ENCODE measurements at places on chromosomes 3 and 15. TPM values are rescaled to one million over a fixed set of nuclear protein-coding genes. Genes with fewer than 3 reads are reported as not detected.

GPR27 gene
- total RNA-seq = 3.2 TPM

SLC15A2 gene
- 1.9 TPM for total RNA-seq

C3orf85 gene
- total RNA-seq = not detected

FES gene
- 28.6 TPM for total RNA-seq

FHIT gene
- 36.3 TPM for total RNA-seq

IQCF5 gene
- not detected for total RNA-seq

UNC13C gene
- 0.14 TPM for total RNA-seq

DCBLD2 gene
- 40.0 TPM for total RNA-seq

BCL2A1 gene
- total RNA-seq = not detected

NIT2 gene
- 84.5 TPM for total RNA-seq

SLC33A1 gene
- total RNA-seq = 37.8 TPM

RASL12 gene
- 1.4 TPM for total RNA-seq

CMTM7 gene
- 5.4 TPM for total RNA-seq

SLC28A1 gene
- total RNA-seq = 0.18 TPM

SLC28A2 gene
- not detected for total RNA-seq

MAP6D1 gene
- total RNA-seq = 0.52 TPM

CLDND1 gene
- 97.4 TPM for total RNA-seq

DCLK3 gene
- not detected for total RNA-seq
